ENCODE measurements at places on chromosomes 13 and 19.
A peak's percentile ranks its signal among the peaks of the same experiment; 100 is the strongest.

- peak; percentile 93 for DNase-seq
Measured at GRCh38 chr13:99356262-99357091, 49.3 kb upstream of the GPR183 start.

GRCh38 chr19:18591735-18592385 is 3.3 kb downstream of the REX1BD start:
- DNase-seq: no peak

DNA sequence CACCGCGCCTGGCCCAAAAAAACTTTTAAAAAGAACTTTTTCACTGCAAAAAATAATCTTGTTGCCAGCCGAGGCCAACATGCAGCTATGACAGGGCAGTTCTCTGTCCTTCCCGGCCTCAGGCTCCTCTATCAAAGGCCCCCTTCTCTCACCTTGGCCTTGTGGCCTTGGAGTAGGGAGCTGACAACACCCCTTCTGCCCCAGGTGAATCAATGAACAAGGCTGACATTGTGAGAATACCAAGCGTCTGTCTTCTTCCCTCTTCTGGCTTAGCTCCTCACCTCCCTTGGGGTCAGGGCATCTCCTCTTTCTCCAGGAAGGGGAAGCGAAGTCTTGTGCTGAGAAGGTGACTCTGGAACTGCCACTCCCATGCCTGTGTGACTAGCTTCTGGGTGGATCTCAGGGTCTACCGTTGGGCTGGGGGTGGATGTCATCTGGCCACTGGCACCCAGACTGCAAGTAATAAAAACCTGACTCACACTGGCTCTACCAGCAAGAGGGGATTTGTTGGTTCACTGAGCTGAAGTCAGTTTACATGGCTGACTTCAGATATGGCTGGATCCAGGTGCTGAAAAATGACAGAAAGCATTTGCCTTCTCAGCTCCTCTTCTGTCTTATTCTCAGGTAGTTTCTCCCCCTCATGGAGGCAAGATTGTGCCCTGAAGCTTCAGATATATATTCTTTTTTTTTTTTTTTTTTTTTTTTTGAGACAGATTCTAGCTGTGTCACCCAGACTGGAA is 6.3 kb downstream of the C19orf38 start:
- DNase-seq: no peak

DNA sequence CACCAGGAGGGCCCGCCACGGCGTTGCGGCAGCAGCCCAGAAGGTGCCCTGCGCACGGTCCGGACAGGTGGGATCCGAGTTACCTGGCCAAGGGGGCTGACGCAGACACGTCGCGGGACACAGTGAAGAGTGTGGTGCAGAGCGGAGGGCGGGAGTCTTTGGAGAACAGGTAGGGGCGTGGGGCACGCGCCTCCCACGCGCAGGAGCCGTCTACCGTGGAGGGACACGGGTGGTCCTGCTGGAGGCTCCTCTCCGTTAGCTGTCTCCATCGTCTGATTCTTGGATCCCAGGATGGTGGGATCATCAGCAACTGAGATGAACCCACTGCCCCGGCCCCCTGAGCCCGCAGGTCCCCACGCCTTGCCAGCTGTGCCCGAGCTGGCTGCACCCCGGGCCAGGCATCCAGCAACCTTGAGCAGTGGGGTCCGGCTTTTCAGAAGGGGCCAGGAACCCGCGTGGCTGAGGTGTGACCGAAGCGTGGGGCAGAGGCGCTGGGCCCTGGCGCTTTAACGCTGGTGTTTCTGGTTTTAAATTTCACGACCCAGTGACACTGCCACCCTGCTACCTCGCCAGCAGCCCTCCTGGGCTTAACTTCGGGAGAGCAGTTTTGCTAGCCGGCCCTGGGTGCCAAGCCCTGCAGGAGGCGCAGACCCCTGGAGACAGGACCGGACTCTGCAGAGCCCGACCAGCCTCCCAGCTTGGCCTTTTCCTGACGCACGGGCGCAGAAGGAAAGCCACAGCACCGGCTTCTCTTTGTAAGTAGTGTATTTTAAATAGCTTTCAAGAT is 7.3 kb downstream of the FGF22 start:
- no peak for DNase-seq

DNA sequence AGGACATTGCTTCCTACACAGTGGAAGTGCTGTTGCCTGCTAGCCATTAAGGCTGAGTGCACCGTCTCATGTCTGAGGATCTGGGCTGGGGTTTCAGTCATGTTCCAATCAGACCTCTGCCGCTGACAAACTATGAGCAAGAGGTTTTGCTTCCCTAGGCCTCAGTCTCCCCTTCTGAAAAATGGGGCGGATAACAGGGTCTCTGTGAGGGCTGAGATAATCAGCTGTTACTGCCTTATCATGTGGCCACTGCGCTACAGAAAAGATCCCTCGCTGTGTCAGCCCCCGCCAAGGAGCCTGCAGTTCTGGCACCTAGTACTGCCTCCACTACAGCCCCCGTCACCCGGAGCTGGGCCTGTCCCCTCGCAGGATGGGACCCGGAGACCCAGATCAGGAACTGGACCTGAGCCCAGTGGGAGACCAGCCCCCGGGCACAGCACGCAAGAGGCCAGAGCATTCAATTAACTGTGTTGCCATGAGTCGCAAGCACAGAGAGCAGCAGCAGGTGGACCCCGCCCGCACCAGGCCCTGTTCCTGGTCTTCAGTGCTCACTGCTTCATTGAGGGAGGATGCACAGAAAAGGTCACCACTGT is 3.0 kb upstream of the PNKP start:
- DNase-seq: no peak

DNA sequence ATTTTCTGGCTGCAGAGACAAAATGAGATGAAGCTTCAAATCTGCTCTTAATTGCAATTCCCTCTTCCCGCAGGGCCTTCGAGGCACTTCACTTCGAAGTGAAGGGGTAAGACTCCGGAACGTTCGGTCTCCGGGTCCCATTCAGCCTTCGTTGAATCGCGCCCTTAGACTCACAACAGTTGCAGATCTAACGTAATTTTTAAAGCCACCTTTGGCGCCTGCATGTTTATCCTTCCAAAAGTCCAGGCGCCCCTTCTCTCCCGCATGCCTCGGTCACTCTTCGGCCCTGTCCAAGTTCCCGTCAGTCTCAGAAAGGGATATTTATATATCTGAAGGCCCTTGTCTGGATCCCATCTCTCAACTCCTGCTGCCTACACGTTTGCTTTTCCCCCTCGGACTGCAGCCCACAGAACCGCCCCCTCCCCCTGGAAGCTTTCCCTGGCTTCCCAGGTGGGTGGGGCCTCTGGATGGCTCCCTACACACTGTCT is 915 bp upstream of the KCTD12 start:
- no peak for DNase-seq

DNA sequence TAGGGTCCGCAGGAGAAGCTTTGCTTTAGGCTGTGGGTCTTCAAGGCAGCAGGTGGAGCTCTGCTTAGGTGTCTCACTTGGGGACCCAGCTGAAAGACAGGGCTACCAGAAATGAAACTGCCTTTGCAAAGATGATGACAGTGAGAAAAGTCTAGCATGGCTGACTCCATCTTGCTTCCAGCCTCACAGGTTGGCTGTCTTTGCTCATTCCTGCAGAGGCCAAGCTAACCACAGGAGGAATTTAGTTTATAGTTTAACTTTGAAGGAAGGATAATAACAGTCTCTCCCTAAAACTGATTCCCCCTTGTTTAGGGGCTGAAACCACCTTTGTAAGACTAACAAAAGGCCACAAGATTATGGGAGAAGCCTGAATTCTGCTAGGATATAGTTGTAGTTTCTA is 252.4 kb downstream of the UQCRFS1 start:
- no peak for DNase-seq

- no peak for DNase-seq
Measured at GRCh38 chr13:34076943-34077703, 259.2 kb downstream of the RFC3 start.

DNA sequence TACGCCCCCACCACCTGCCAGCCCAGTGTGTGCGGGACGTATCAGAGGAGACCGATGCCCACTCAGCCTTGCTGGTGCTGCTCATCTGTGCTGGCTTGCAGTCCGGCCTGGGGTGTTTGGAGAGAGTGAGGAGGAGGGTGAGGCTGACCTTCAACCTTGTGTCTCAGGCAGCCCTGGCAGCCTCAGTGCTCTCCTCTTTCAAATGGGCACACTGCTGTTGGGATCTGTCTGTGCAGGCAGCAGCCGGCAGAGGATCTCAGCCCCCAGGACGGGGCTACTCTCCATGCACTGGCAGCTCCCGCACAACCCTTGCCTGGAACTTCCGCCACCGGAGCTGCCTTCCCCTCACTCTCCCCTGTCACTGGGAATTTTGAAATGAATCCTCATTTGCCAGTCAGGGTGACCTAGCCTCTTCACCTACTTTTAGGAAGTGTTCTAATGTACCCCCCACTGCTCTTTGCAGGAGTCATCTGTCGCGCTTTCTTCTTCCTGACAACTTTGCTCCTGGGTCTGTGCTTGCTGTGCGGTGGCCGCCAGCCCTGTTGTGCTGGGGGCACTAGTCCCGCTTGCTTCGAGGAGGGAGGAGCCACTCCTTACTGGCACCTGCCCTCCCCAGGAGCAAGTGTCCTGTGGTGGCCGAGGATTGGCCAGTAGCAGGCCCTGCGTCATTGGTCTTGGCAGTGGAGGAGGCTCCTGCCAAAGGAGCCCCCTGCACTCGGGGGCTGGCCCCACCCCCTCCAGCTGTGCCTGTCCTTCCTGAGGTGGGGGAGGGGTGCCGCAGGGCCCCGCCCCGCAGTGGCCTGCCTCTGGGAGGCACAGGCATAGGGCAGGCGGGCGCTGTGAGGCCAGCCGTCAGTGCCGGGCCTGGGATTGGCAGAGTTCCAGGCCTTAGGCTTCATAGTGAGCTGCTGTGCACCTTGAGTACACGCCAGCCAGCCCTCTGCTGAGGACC is 53.4 kb downstream of the TSSK6 start:
- no peak for DNase-seq

GRCh38 chr13:113020323-113021080 is 51.5 kb downstream of the MCF2L start:
- DNase-seq: no peak

- no peak for DNase-seq
Measured at GRCh38 chr19:10093295-10094186, 7.4 kb downstream of the SHFL start.

GRCh38 chr13:29922281-29922821 is 71.9 kb upstream of the UBL3 start:
- peak; percentile 28 for DNase-seq

All from CD4-positive, alpha-beta T cell treated with Interleukin-2 at 100 ng/mL for 4 hours (primary cell).